ENCODE measurements at places on chromosomes 11 and 22.

DNA sequence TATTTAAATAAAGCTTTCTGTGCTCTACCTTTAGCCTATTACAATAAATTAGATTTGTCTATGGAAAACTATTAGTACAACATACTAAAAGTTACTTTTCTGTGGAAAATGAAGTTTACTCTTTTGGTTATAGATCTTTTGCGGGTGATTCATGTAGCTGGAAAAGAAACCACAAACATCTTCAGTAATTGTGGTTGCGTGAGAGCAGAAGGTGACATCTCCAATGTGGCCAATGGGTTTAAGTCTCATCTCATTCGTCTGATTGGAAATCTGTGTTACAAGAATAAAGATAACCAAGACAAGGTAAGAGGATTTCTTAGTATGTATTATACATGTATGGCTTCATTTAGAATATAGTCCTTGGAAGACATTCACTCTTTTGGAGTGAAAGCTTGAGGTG is 68.6 kb downstream of the ATXN10 start:
- DNase-seq: peak; percentile 68

- no peak for DNase-seq
These were observed 369.7 kb downstream of the INSC start for GRCh38 chr11:15484398-15484797.

DNA sequence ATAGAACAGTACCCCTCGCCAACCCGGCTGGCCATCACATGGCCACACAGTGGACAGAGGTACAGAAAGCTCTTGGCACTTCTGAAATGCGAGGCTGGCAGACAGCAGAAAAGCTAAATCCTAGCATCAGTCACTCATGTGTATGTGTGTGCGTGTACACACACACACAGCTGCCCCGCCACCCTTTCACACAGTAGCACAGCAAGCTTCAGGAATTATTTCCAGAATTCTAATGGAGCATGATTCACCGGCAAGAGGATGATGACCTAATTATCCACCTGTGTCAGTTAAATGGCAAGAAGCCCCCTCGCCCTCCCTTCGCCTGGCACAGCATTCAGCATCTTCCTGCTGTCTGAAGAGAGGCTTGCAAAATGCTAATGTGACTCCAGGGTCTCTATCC is 336.0 kb downstream of the SHANK2 start:
- DNase-seq: no peak

- DNase-seq: no peak
These were observed 4.1 kb downstream of the ZBTB44 start for GRCh38 chr11:130310622-130311021.

GRCh38 chr11:5665051-5665570 is 19.8 kb downstream of the TRIM5 start:
- no peak for DNase-seq

DNA sequence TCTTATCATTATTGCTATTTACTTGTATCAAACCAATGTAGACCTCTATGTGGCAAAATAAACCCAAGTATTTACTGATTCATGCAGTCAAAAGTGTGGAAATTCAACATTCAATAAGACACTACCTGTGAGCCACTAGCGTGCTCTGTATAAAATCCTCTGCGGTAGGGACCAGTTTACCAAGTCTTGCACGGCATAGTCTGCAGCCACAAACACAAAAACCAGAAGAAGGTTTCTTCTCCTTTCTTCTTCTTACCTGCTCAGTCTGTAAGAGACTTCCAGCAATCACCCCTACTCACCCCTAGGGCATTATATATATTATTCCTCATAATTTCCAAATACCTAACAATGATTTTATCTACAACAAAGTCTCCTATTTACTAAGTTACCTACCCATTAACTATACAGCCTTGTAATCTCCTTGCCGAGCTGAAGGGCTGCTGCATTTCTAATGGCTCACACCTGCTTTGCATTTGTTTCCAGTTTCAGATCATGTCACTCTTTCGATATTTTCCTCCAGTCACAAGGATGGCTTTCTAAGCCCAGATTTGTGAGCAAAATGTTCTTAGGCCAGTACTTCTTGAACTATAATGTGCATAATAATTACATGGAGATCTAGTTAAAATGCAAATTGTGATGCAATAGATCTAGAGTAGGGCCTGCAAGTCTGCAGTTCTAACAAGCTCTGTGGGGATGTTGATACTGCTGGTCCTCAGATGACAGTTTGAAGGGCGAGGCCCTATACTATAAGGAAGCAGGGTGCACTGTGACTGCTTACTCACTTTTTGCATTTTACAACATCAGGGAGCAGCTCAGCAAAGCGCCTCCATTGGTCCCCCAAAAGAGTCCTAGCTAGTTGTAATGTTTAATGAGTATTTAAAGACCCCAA is 191.9 kb upstream of the DDI1 start:
- no peak for DNase-seq

Measured in choroid plexus epithelial cell (primary cell).